Stimulated activated CD4-positive, alpha-beta T cell treated with anti-CD3 and anti-CD28 coated beads, Interleukin-4, amount 100 ng/mL, for 4 hours (primary cell): ENCODE measurements at places on chromosomes 4 and X.

- DNase-seq: no peak
These were observed 185.7 kb upstream of the ZCCHC13 start for GRCh38 chrX:74117962-74118902.

- no peak for DNase-seq
These were observed 133.8 kb upstream of the ANKRD50 start for GRCh38 chr4:124846306-124846705.

DNA sequence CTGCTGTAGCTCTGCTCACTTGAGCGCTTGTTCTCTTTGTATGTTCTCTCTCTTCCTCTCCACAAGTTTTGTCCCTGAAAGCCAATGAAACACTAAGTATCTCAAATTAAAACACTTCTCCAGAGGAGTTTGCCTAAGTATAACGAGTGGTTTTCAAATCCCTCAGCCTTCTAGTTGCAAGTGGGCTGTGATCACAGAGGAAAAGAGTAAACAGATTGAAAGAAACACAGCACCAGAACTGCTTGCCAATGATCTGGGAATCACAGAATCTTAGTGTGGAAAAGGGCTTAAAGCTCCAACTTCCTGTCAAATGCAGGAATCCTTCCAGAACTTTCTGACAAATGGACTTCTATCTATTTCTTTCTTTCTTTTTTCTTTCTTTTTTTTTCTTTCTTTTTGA, 4.8 kb upstream of the PRSS12 start:
- DNase-seq: no peak

DNA sequence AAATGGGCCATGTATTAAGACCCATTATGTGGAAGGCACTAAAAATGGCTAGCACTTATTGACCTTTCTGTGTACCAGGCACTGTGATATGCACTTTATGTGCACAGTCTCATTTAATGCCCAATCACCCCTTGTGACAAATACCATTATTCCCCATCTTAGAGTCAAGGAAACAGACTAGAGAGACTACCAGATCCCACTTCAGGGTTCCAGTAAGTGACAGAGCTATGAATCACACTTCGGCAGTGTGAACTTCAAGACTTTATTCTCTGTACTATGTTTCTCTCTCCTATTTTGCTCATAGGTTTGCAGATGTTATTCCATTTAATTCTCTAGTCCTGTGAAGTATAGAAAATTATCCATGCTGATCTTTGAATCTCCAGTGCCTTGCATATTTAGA, 107.0 kb downstream of the NFKB1 start:
- DNase-seq: no peak

DNA sequence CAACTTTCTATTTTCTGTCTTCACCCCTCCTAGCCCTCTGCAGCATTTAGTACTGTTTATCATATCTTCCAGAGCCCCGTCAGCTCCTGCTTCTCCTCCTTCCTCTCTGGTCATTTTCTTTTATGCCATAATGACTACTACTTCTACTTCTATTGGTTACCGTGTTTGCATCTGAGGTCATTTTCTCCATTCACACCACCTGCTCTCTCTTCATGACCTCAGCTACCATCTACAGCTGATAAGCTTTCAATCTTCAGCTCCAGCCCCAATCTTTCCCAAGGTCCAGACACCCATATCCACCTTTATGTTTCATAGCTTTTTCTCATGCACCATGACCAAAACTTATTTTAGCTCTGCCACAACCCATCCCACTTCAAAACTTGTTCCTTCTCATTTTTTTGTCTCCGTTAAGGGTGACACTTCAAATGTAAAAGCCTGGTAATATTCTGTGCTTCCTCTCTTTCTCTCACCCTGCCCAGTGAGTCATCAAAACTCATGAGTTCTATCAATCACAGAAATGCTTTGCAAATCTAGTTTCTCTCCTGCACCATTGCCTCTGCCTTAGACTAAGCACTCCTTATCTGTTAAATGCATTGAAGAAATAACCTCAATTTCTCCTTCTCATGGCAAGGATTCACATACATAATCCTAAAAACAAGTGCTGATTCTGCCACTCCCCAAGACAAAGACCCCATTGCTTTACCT, 71.3 kb upstream of the IQCM start:
- DNase-seq: no peak

GRCh38 chr4:125008676-125009075, 296.1 kb upstream of the ANKRD50 start:
- no peak for DNase-seq

DNA sequence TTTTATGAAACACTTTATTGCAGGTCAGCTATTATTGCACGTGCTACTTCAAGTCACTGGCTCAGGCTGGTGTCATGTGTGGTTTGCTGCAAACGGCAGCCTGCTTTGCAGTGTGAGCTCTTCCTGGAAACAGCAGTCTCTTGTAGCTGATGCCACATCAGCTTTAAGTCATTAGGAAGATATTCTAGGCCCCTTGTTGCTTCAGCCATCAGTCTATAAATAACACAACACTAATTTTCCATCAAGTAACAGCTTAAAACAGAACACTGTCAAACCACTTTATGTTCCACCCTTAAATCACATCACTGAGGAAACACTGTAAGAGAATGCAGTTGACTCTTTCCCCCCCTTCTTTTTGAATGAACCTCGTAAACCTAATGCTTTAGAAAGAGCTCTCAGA, 93.8 kb downstream of the GATB start:
- no peak for DNase-seq

GRCh38 chrX:133723930-133724329, 261.5 kb downstream of the GPC3 start:
- no peak for DNase-seq

GRCh38 chrX:133175605-133176004, 42.5 kb downstream of the TFDP3 start:
- no peak for DNase-seq

DNA sequence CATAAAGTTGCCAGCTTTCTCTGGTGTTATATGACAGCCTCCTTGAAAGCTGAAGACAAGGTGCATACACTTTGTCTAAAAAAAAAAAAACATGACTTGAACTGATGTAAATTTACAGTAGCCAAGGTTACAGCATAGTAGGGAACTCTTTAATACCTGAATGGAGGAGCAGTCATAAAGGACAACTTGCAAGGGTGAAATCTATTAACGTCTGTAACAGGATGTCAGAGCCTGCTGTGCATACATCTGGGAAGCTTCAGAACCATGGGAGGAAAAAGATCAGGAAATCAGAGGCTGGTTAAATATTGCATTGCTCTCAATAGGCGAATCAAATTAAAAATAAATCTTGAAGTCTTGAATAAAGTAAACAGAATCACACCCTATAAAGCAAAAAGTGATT, 484.0 kb upstream of the CTSO start:
- DNase-seq: no peak

DNA sequence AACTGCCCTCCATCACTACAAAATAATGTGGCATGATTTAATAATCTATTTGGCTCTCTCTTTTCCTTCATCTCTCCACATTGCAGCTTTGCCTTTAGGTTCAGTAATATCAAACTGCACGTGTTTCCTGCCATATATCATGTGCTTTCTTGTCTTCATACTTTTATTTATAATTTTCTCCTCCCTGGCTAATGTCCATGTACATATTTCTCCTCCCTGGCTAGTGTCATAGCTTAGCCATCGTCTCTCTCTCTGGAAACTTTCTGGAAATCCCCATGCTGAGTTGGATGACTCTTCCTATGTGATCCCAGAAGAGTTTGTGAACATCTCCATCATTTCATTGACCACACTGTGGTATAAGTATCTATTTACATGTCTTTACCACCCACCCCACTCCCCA, 21.3 kb upstream of the PDGFC start:
- DNase-seq: no peak
